DMS79 (cell line): ENCODE measurements at places on chromosomes 1 and 21.

DNA sequence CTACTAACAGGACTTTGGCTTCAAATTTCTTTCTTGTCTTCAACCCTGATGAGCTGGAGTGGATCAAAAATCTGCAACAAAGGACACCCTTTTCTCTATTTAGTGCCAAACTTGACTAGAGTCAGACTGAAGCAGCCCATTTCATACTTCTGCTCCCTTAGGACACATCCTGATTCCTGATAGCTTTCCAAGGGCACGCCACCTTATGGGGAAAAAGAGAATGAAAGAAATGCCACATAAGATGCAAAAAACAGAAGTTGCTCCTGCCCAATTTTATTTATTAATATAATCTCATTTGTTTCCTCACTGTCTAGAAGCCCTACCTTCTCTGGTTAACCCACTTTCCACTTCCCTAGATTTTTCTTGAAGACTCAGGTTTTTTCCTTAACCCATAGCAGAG lies 72.7 kb upstream of the NBPF4 start:
- no peak for DNase-seq

DNA sequence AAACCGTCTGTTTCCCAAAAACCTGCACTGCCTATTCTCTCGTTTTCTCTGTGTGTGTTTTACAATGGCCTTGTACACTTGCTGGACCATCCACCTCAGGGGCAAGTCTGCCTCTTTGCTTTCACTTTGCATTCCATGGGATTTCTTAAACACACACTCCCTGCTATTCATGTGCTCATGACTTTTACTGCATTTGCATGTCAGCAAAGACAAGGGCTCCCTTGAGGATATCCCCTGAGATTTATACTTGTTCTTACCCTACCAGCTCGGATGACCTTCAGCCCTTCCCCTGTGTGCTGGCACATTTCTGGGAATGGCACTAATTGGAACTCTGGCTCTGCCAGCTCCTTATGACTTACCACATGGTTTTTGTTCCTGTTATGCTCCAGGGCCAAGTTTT lies 386.9 kb downstream of the AMY1C start:
- DNase-seq: no peak

DNA sequence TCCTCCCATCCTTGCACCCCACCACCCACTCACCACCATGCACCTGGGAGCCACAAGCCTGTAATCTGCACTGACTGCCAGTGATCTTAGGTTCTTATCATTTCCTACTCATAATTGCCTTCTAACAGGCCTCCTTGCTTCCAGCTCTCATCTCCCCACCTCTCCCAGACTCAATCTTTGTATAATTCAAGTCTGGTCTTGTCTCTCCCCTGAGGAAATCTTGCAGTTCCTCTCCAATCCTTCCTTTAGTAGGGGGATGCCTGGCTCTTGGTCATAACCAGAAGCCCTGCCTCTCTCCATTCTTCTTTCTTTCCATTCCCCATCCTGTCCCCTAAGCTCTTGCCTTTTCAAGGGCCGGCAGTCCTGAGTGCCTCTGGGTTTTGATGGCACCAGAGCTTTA lies 27.8 kb downstream of the PIGM start:
- no peak for DNase-seq

- peak; percentile 93 for DNase-seq
These were observed 1.7 kb upstream of the GRIK3 start for GRCh38 chr1:37035796-37036666.

- no peak for DNase-seq
These were observed 64.6 kb downstream of the IER5 start for GRCh38 chr1:181152892-181153633.

GRCh38 chr1:35656148-35656862 lies 15.0 kb upstream of the PSMB2 start:
- no peak for DNase-seq

DNA sequence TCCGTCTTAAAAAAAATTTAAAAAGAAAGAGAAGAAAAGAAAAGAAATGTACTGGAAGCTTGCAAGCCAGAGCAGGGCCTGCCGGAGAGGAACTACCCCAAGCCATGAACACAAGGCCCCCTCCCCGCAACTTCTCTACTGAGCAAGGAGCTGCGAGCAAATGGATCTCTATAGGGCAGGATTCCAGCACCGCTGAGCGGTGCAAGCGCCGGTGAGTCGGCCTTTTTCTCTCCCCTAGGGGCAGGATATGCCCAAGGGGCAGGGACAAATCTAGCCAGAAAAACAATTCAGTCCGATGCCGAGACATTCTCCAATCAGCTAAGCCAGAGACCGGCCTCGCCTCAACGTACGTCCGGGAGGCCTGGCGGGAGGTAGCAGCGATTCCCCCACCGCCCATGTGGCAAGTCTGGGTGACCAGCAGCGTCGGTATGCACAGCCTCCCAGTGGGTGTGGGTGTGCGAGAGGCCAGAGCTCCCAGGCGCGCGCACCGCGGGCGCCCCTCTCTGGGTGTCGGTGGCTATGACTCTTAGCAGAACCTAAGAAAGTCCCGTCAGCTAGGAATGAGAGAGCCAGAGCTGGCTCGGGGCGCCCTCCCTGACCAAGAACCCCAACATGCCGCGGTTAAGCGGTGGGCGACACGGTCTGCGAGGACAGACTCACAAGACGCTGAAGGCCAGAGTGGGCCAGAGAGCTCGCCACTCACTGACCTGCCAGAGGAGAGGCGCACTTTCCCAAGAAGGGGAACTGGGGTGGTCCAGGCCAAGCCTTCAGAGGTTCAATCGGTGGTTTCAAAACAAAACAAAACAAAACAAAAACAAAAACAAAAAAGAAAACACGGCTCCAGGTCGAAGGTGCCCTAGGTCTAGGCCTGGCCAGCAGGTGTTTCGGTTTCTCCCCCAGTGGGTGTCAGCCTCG lies 1.9 kb downstream of the CSMD2 start:
- DNase-seq: peak; percentile 73

- no peak for DNase-seq
These were observed 52.5 kb downstream of the CDC14A start for GRCh38 chr1:100404821-100405220.

- no peak for DNase-seq
These were observed 19.0 kb upstream of the RGS2 start for GRCh38 chr1:192789871-192790270.

GRCh38 chr21:46153247-46154154 lies 1.9 kb downstream of the FTCD start:
- DNase-seq: no peak

DNA sequence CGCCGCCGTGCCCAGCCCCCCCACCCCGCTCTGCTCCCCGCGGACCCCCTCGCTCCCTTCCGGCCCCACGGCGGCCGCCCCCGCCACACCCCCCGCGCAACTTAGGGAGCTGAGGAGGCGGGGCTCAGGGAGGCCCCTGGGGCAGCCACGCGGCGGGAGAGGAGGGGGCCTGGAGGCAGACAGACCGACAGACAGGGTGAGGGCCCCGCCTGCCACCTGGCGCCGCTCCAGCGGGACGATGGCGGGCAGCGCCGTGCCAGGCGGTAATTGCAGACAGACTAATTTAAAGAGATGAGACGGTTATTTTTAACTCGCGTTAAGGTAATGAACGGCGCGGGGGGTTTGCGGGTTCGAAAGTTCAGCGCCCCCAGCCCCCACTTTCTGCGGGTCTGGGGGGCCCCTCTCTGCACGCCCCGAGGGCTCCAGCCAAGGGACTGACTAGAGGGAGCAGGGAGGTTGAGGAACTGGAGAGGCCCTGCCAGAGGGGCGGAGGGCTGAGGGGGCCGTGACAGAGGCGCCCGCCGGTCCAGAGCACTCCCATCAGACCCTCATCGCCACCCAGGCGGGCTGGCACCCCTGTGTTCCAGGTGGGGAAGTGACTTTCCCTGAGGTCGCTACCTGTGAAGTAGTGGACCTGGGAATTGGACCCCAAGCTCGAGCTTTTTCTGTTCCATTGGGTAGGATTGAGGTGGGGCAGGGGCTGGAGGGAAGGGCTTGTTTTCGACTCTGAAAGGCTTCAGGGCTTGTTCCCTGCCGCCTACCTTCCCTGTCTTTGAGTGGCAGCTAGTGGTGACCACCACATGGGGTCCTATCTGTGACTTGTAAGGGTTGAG lies 5.4 kb downstream of the FOXO6 start:
- peak; percentile 51 for DNase-seq

DNA sequence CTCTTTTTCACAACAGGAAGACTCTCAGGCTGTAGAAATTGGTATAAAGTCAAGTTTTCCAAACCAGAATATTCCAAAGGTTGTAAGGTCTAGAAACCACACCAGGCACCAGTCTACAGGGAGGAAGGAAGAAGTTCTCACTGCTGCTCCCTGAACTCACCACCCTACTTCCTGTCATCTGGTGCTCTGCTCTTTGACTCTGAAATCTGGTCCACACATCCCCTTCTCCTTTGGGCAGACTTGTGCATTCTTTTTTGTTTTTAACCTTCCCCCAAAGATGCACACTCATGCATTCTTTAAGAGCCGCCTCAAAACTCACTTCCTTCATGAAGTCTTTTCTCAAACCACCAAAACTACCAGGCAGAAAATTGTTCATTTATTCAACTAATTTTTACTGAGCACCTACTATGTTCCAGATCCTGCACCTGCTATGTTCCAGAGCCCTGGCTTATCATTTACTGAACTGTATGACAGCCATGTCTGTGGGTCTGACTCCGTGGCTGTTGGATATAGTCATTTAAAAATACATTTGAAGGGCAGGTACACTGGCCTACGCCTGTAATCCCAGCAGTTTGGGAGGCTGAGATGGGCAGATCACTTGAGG lies 30.1 kb upstream of the EPS15 start:
- no peak for DNase-seq

GRCh38 chr1:51000160-51000559 lies 30.1 kb downstream of the CDKN2C start:
- DNase-seq: no peak

- no peak for DNase-seq
These were observed 3.6 kb downstream of the S100A6 start for GRCh38 chr1:153532181-153532580.

DNA sequence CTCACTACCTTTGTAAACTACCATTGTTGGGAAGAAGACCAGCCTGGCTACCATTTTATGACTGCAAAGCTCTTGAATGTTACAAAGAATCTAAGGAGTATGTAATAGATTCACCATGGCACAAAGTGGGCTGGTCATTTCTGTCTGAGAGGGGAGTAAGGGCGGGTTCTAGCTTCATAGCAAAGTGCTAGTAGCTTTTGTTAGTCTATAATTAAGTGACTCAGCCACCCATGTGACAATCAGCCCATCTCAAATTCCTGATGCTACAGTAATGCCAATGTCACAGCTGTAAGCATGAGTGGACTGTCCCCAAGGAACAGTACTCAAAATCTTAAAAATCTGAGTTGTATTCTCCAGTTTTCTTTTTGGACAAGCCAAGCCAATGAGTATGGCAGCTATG lies 15.4 kb upstream of the OTUD3 start:
- DNase-seq: no peak

DNA sequence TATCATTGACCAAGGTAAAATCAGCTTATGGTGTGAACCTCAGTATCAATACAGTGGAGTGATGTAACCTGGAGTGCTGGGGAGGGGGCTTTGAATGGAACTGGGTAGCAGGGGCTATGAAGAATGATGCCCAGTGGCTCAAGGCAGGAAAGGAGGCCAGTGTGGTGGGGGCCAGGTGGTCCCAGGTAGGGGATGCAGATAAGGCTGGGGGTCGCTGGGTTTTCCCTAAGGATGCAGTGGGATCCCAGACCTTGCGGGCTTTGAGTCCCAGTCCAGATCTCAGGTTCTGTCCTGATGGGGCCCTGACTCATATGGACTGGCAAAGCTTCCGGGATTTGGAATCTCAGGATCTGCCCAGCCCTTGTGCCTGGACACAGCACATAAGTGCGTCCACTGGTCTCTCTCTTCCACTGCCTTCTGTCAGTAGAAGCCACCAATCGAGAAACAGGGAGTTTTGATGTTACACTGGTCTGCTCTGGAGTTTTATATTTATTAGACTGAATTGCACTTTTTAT lies 52.0 kb downstream of the S100B start:
- no peak for DNase-seq

GRCh38 chr1:160006312-160006940 lies 25.4 kb downstream of the PIGM start:
- DNase-seq: peak; percentile 52

GRCh38 chr1:169110236-169110635 lies 3.7 kb downstream of the ATP1B1 start:
- DNase-seq: no peak

- no peak for DNase-seq
These were observed 615.2 kb downstream of the MATN1 start for GRCh38 chr1:30108186-30108585.

DNA sequence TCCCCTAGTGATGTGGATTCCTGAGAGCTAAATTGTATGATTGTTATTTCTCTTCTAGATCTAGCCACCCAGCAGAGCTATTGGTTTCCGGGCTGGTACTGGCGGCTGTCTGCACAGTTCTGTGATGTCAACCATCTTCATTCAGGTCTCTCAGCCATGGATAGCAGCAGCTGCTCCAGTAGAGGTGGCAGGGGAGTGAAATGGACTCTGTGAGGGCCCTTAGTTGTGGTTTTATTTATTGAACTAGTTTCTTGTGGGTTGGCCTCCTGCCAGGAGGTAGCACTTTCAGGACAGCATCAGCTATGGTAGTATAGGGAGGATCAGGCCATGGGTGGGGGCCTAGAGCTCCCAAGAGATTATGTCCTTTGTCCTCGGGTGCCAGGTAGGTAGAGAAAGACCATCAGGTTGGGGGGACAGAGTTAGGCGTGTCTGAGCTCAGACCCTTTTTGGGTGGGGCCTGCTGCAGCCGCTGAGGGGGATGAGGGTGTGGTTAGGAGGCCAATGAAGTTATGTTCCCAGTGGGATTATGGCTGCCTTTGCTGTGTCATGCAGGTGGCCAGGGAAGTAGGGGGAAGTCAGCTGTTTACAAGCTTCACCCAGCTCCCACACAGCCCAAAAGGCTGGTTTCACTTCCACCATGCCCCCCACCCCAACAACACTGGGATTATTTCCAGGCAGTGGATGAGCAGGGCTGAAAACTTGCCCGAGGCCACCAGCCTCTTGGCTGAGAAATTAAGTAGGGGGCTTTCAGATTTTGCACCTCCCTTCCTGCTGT lies 55.1 kb upstream of the RGS4 start:
- DNase-seq: peak; percentile 63

DNA sequence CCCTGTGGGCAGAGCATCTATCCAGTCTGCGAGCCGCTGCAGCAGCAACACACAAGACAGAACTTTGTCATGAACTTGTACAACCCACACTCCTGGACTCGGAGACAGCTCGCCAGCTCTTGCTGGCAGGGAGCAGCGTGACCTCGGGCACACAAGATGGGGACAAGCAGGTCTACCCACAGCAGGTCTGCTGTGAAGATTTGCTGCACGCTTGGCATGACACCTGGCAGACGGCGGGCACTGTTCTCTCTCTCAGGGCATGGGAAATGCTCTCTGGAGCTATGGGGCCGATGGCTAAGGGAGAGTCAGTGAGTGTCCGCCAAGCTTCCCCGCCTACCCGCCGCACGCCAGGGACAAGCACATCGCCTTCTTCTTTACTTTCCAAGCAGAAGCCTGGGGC lies 90.0 kb downstream of the STUM start:
- no peak for DNase-seq

DNA sequence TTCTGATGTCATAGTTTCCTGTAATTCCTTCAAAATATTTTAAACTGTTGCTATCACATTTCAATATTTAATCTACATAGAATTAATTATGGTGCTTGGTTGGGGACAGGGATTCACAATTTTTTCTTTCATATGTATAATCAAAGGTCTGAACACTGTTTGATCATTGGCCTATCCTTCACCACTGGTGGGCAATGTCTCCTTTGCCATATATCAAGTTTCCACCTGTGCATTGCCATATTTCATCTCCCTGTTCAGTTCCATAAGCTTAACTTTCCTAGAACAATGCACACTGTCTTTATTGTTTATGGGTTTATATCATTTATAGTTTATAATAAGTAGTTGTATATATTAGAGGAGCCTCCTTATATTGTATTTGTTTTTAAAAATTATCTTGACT lies 374.9 kb upstream of the PTBP2 start:
- no peak for DNase-seq
